Right atrium auricular region (tissue), 2 donors: ENCODE measurements at places on chromosomes 16 and 17.

- H3K27ac ChIP-seq = no peak overlapping the region
- peak; percentile 83 for DNase-seq
- H3K4me1 ChIP-seq = no peaks in the 10 kb centered on the region
- no peaks in the 10 kb centered on the region for H3K27me3 ChIP-seq
- H3K4me3 ChIP-seq = no peak overlapping the region
- no peaks in the 10 kb centered on the region for H3K36me3 ChIP-seq
Observed at GRCh38 chr17:67289181-67289876, 44.3 kb upstream of the HELZ start.

DNA sequence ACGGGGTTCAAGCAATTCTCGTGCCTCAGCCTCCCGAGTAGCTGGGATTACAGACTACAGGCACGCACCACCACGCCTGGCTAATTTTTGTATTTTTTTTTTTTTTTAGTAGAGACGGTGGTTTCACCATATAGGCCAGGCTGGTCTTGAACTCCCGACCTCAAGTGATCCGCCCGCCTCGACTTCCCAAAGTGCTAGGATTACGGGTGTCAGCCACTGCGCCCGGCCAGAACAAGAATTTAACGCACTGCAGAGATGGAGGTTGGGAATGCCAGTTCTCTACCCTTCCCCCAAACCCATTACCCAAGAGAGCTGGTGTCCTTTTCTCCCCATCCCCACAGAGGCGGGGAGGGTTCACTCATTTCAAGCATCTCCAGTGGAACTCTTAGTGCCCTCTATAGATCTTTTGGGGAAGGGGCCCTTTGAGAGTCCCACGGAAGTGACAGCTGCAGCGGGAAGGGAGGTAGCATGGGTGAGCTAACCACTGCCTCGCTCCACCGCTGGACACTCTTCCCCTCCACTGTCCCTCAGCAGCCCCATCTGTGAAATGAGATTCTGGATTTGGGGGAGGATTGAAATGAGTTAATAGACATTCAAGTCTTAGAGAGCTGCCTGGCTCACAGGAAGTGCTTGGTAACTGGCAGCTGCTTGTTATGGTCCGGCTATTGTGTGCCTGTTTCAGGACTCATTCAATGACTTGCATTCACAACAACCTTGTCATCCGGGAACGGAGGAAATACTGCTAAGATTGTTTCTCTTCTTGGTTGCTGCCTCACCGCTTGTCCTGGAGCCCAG, 3.5 kb upstream of the UBALD2 start:
- H3K27me3 ChIP-seq = no peaks in the 10 kb centered on the region
- H3K36me3 ChIP-seq = no peaks in the 10 kb centered on the region
- H3K4me1 ChIP-seq = no peaks in the 10 kb centered on the region
- DNase-seq = no peak

DNA sequence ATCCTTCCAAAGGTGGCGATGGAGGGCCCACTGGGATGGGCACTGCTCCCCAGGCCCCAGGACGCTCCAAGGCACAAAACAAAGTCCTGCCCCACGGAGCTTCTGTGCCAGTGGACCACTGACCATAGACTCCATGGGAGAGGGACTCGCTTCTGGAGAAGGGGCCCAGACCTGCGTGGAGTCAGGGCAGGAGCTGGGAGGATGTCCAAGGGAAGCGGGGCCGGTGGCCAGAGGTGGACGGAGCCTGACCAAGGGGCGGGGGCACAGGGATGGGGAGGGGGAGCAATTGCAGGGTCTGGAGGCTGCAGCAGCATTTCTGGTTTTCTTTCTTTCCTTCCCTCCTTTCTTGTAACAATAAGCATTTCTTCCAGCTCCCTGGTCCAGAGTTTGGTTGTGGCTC, 14.1 kb downstream of the KCNJ12 start:
- DNase-seq = no peak
- H3K27me3 ChIP-seq = no peaks in the 10 kb centered on the region
- H3K36me3 ChIP-seq = no peaks in the 10 kb centered on the region
- no peak overlapping the region for H3K27ac ChIP-seq
- H3K4me1 ChIP-seq = no peaks in the 10 kb centered on the region
- no peak overlapping the region for H3K4me3 ChIP-seq

GRCh38 chr16:30767767-30768465, 5.8 kb downstream of the RNF40 start:
- peak overlapping the region; percentile 72 for H3K27ac ChIP-seq
- H3K27me3 ChIP-seq = no peaks in the 10 kb centered on the region
- H3K4me1 ChIP-seq = peaks cover 24% of the 10 kb centered on the region
- H3K4me3 ChIP-seq = no peak overlapping the region

DNA sequence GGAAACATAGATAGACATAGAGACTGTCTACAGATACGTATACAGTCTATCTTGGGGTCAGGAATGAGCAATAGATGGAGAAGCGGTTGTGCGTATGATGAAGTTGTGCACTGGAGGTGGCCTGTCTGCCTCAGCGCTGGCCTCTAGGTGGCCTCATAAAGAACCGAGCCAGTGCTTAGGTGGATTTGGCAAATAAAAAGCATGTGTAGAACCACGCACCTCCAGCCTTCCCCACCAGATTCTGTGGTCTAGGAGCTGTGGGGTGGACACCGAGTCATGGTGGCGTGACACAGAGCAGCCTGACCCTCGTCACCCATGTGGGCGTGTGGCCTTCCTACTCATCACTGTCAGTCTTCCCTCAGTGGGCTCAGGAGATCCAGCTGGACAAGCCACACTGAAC, 34.0 kb downstream of the PGS1 start:
- no peak for DNase-seq
- peak overlapping the region; percentile 1 for H3K27ac ChIP-seq
- no peaks in the 10 kb centered on the region for H3K27me3 ChIP-seq
- peaks cover 4% of the 10 kb centered on the region for H3K36me3 ChIP-seq
- peaks cover 95% of the 10 kb centered on the region for H3K4me1 ChIP-seq

DNA sequence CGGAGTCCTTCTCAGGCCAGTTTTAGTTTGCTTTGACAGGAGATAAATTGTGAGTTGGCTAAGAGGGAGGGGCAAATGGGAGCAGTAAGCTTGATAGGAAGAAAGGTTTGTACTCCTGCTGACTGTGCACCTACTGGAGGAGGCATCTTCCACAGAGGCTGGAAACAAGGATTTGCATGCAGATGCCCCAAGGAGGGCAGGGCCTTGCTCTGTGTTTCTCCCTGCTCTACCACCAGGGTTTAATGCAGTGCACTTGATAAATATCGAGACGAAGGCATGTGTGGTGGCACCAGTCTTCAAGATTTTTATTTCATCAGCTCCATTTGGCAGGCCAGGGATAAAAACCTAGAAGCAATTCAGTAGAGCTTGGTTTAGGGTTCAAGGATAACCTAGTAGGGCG, 210.5 kb upstream of the C16orf82 start:
- no peak overlapping the region for H3K4me3 ChIP-seq
- no peak for DNase-seq
- H3K36me3 ChIP-seq = no peaks in the 10 kb centered on the region
- no peaks in the 10 kb centered on the region for H3K4me1 ChIP-seq
- H3K27me3 ChIP-seq = no peaks in the 10 kb centered on the region

- peaks cover 51% of the 10 kb centered on the region for H3K27me3 ChIP-seq
- H3K36me3 ChIP-seq = no peaks in the 10 kb centered on the region
- peaks cover 26% of the 10 kb centered on the region for H3K4me1 ChIP-seq
- no peak for DNase-seq
- no peak within 1 kb of the TSS for H3K27ac ChIP-seq
- peak within 1 kb of the TSS; percentile 16 for H3K4me3 ChIP-seq
Observed at GRCh38 chr16:3187798-3188674, at the start of gene OR1F1. Gene OR1F1, plus strand, starts transcription at chr16:3188204.

DNA sequence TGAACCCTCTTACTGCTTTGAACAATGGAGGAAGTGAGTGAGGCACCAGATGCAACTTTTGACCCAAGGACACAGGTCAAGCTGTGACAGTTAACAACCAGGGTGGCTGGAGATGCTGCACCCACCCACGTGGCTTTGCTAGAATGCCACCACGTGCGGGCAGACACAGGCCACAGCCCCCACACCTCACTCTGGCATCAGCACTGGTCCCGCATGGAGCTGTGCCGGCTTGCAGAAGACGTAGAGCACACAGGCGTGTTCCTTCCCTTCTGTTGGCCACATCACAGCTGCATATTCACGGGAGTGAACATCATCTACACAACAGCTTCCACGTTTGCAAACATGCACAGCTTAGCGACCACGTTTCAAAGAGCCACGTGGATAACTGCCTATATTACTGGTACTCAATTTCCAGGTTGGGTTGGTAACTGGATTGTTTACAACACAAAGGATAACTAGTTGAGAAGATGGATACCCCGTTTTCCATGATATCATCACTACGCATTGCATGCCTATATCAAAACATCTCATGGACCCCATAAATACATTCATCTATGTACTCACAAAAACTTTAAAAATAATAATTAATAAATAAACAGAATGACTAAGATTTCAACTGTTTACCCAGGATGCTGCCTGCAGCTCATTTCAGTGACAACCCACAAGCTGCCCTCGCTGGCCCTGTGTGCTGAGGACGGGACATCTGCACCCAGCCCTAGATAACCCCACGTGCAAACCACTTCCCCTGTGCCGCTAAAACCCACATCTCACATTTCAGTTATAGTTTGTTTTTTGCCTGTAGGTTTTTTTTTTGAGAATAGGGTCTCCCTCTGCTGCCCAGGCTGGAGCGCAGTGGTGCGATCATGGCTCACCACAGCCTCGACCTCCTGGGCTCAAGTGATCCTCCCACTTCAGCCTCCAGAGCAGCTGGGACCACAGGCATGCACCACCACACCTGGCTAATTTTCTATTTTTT, 132.0 kb downstream of the ANKRD11 start:
- peak overlapping the region; percentile 73 for H3K27ac ChIP-seq
- DNase-seq = no peak
- no peaks in the 10 kb centered on the region for H3K36me3 ChIP-seq
- no peak overlapping the region for H3K4me3 ChIP-seq
- H3K27me3 ChIP-seq = no peaks in the 10 kb centered on the region

- peak overlapping the region; percentile 56 for H3K27ac ChIP-seq
- H3K27me3 ChIP-seq = no peaks in the 10 kb centered on the region
- H3K4me1 ChIP-seq = peaks cover 44% of the 10 kb centered on the region
- H3K4me3 ChIP-seq = no peak overlapping the region
- DNase-seq = peak; percentile 94
Observed at GRCh38 chr17:78315355-78316114, 44.3 kb downstream of the SOCS3 start.

DNA sequence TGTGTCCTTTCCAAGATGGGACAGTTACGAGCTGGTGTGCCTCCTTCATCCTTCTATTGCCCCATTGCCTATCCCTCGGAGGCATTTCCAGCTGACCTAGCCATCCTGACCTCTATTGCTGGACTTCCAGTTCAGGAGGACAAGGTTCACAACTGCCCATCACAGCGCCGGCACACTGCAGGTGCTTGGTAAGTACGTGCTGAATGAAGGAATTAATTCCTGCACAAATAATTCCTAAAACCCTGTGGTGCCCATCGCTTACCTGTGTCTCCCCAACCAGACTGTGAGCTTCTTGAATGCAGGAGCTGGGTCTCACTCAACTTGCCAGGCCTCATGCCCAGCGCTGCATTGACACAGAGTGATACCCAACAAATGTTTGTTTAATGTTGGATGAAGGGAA, 13.0 kb downstream of the ALOX15B start:
- no peak for DNase-seq
- H3K4me1 ChIP-seq = no peaks in the 10 kb centered on the region
- no peak overlapping the region for H3K4me3 ChIP-seq
- H3K36me3 ChIP-seq = no peaks in the 10 kb centered on the region
- H3K27ac ChIP-seq = no peak overlapping the region

GRCh38 chr16:85697431-85697830, 8.7 kb upstream of the GINS2 start:
- H3K27ac ChIP-seq = no peak overlapping the region
- no peak for DNase-seq
- H3K36me3 ChIP-seq = no peaks in the 10 kb centered on the region
- peaks cover 5% of the 10 kb centered on the region for H3K4me1 ChIP-seq
- no peaks in the 10 kb centered on the region for H3K27me3 ChIP-seq

- H3K4me3 ChIP-seq = no peak overlapping the region
- no peaks in the 10 kb centered on the region for H3K4me1 ChIP-seq
- no peak for DNase-seq
- H3K27me3 ChIP-seq = no peaks in the 10 kb centered on the region
- H3K36me3 ChIP-seq = no peaks in the 10 kb centered on the region
- no peak overlapping the region for H3K27ac ChIP-seq
Observed at GRCh38 chr16:27156579-27156978, 46.7 kb upstream of the KDM8 start.

DNA sequence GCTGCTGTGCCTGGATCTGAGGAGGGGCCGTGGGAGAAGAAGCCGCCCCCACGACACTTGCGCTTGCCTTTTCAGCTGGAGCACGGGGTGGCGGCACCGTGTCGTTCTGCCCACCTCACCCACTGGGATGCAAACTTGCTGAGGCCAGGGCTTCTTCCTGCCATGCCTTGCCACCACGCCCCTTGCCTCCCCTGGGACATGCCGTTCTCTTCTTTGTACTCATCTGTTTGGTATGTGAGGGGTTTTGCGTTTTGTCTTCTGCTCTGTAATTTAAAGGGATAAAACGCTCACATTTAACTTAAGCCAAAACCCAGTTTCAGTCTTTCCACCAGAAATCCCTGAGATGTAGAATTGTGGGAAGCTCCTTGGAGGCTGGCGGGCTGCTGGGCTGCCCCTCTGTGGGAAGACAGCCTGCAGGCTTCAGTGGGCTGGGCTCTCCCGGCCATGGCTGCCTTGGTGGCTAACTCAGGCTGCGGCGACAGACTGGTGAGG, 180.2 kb downstream of the RPTOR start:
- no peak overlapping the region for H3K4me3 ChIP-seq
- H3K27ac ChIP-seq = no peak overlapping the region
- no peak for DNase-seq
- no peaks in the 10 kb centered on the region for H3K27me3 ChIP-seq

DNA sequence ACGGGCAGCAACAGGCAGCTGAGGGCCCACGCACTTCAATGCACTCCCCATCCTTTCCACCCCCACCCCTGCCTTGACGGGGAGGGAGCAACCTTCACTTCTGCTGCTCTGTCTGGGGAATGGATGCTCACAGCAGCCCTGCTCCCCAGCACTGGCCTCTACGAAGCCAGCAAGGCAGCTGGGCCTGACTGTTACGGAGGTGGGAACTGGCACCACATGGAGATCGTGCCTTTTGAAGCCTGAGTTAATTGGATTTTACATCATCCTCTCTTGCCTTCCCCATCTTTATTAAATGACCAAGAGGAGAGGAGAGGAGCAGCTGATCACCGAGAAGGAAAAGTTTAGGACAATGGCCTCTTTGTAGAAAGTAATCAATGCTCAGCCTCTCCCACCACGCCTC, 187.0 kb upstream of the RPL38 start:
- no peak overlapping the region for H3K27ac ChIP-seq
- no peak overlapping the region for H3K4me3 ChIP-seq
- H3K36me3 ChIP-seq = no peaks in the 10 kb centered on the region
- no peak for DNase-seq

DNA sequence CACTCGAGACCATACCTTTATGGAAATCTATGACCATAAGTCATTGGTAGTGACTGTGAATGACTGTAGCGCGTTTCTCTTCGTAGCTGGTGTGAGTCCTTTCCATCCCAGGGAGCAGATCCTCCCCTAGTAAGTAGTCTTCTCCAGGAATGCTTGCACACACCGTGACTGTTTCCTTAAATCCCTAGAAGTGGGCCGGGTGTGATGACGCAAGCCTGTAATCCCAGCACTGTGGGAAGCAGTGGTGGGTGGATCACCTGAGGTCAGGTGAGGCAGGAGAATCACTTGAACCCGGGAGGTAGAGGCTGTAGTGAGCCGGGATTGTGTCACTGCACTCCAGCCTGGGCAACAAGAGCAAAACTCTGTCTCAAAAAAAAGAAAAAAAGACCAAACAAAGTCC, 70.6 kb downstream of the CRISPLD2 start:
- H3K36me3 ChIP-seq = peaks cover 10% of the 10 kb centered on the region
- DNase-seq = no peak
- H3K27ac ChIP-seq = no peak overlapping the region
